Glomerular endothelial cell (primary cell): ENCODE measurements at places on chromosomes 11 and 22.

DNA sequence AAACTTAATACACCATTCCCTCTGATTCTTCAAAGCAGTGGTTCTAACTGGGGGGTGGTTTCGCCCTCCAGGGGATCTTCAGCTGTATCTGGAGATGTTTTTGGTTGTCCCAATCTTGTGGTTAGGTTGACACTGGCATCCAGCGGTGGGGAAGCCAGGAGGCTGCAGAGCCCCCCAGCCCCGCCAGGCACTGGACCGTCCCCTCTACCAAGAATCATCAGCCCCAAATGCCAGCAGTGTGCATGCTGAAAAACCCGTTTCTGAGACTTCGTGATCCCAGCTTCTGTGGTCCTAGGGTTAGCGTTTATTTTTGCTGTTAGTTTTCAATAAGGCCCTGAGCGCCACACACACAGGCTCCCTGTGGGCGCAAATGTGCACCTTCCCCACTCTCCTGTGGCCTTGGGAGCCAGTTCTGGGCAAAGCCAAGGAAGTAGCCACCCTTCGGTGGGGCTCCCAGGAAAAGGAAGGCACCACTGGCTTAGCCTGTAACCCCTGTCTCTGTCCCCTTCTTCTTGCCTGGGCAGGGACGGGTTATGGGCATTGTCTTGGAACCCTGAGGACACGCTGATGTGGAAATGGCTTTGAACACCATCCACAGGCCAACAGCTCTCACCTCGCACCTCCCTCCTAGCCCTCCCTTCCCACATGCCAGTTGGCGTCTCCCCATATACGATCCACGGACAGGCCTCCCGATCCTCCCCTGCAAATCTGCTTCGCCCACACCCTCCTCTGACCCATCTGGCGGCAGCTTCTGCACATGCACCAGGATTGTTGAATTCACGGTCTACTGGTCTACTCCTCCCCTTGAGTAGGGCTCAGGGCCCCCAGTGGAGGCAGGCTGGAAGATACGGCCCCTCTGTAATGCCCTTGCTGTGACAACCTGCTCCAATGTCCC, 71.4 kb upstream of the CCND1 start:
- no peak for DNase-seq

GRCh38 chr11:72771507-72771906, 19.3 kb upstream of the ARAP1 start:
- no peak for DNase-seq

GRCh38 chr11:71399341-71399740, 48.9 kb downstream of the DHCR7 start:
- DNase-seq = no peak

DNA sequence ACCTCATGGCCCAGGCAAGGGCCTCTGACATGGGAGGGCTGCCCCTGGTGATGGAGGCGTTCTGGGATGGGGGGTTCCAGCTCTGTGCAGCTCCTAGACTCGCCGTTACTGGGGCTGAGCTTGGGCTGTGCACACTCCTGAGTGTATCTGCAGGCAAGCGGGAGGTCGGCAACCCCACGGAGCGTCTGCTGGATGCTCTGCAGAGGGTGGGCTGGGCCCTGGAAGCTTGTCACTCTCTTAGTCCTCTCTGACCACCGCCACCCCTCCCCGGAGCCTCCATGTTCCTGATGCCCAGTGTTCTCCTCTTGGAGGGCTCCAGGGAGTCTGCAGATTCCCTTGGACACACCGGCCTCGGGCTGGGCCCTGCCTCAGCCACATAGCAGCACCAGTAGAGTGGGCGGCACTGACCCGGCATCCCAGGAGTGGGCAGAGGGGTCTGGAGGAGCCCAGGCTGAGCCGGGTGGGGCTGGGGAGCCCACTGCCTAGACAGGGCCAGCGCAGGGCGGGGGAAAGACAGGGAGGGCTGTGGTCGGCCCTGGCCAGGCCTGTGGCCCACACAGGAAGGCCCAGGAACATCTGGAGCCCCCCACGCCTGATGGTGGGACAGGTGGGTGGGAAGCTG, 20.6 kb upstream of the MUC5B start:
- DNase-seq = no peak
